Fibroblast of skin of abdomen (primary cell): ENCODE measurements at places on chromosomes 13 and 19.

- no peak for DNase-seq
Measured at GRCh38 chr13:20559659-20560356, 7.1 kb upstream of the IFT88 start.

DNA sequence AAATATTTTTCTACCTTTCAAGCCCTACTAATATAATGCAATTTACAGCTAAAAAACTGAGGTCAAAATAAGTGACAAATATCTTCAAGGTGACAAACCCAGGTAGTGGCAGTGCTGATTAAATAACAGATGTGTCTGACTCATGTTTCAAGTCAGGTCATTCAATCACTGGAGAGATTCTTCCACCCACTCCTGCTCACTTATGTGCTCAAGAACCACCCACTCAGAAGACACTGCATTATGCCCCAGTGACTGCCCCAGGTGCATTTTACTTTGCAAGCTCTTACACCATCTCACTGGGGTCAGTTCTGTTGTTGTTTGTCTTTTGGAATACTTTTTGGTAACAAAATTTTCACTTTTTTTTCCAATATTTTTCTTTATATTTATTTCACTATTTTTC lies 2.2 kb downstream of the ZNF100 start:
- no peak for DNase-seq

GRCh38 chr19:3481241-3482090 lies 1.1 kb upstream of the SMIM24 start:
- DNase-seq, result no peak

GRCh38 chr19:6362351-6362801 lies 1.0 kb downstream of the CLPP start:
- DNase-seq, result no peak

- peak; percentile 39 for DNase-seq
Measured at GRCh38 chr13:21060338-21061028, 903 bp downstream of the LATS2 start.

DNA sequence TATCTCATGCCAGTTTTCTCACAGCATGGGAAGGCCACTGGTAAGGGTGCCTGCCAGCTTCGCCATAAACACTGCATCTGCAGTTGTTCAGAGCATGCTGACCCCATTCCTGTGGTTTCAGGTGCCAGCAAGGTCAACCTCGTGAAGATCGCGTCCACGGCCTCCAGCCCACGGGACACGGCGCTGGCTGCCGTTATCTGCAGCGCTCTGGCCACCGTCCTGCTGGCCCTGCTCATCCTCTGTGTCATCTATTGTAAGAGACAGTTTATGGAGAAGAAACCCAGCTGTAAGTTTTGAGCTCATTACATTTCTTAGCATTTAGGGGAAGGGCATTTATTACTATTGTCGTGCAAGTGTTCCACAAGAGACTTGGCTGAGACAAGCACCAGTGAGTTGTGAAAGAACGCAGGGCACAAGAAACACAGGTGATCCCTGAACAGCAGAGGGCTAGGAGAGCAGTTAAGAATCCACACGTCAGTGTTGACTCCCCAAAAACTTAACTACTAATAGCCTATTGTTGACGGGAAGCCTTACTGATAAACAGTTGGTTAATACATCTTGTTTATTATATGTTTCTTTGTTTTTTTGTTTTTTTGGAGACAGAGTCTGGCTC lies 88.8 kb downstream of the TNFRSF19 start:
- no peak for DNase-seq
